K562 (cell line): ENCODE measurements at places on chromosomes 1 and 21.

- no peaks in the 10 kb centered on the region for H3K4me1 ChIP-seq
- H3K27me3 ChIP-seq: no peaks in the 10 kb centered on the region
- DNase-seq: no peak
- no peak overlapping the region for H3K27ac ChIP-seq
- no peaks in the 10 kb centered on the region for H3K36me3 ChIP-seq
- no peak overlapping the region for H3K4me3 ChIP-seq
Measured at GRCh38 chr1:205398586-205398985, 23.3 kb downstream of the LEMD1 start.

DNA sequence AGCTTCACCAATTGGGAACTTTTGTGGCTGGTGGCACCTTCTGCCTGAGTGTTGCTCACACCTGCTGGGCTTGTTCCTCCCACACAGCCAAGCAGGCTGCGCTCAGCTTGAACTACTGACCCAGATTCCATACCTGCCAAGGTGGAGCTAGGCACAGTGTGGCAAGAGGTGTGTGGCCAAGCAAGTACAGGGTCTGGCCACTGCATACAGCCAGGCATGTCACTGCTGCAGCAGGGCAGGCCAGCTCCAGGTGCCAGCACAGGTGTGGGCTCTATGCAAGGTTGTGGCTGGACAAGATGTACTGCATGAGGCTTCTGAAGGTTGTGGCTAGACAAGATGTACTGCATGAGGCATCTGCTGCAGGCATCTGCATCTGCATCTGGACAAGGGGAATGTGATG, 1254.8 kb downstream of the AMY1C start:
- H3K27me3 ChIP-seq: no peaks in the 10 kb centered on the region
- no peaks in the 10 kb centered on the region for H3K36me3 ChIP-seq
- no peak overlapping the region for H3K27ac ChIP-seq
- no peaks in the 10 kb centered on the region for H3K4me1 ChIP-seq
- DNase-seq: no peak

DNA sequence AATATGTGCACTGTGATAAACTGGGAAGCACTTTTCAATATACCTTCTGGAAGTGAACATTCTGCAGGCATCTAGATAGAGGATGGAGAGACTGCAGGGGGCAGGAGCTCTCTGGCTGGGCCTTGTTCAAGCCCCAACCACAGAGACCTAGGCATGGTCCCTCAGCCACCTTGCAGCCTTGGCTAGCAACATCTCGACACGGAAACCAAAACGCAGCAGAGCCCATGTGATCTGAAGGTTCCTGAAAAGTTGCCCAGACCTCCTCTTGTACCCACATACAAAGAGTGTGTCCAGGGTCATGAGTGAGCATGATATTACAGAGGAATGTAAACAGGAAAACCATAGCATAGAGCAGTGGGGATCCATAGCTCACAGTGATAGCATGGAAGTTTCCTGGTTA, 33.1 kb upstream of the SAMD11 start:
- H3K27ac ChIP-seq: no peak overlapping the region
- no peaks in the 10 kb centered on the region for H3K36me3 ChIP-seq
- no peaks in the 10 kb centered on the region for H3K4me1 ChIP-seq

- no peaks in the 10 kb centered on the region for H3K36me3 ChIP-seq
- no peaks in the 10 kb centered on the region for H3K27me3 ChIP-seq
- peak; percentile 89 for DNase-seq
- H3K4me3 ChIP-seq: no peak overlapping the region
- no peak overlapping the region; the same call in 1 of the 3 replicates for H3K27ac ChIP-seq
- no peaks in the 10 kb centered on the region for H3K4me1 ChIP-seq
Measured at GRCh38 chr21:34029743-34030528, 43.4 kb upstream of the MRPS6 start.
